ENCODE measurements at places on chromosomes 1 and 21. TPM values are rescaled to one million over a fixed set of nuclear protein-coding genes. Genes with fewer than 3 reads are reported as not detected.

OR2L2 gene
- total RNA-seq: 0.32 TPM

S100A7A gene
- total RNA-seq: not detected

FCRL1 gene
- 10.7 TPM for total RNA-seq

DNA sequence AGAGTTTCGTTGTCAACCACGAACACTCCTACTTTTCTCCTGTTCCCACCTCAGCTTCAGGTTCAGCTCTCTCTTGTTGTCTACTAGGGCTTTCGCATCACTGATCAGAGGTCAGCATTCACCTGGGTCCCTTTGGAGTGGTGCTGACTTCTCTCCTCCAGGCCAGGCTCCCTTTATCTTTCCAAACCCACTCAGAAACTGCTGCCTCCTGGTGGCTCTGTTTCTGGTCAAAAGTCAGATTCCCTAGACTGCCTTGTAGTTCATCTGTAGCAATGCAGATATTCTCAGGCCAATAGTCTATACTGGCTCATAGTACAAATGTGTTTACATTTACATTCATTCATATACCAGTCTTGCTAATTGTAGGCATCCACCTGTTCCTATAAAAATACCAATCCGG, 6.4 kb upstream of the ERI3 start:
- no peak for DNase-seq
- H3K27ac ChIP-seq: no peak overlapping the region
- H3K4me3 ChIP-seq: no peak overlapping the region

DNA sequence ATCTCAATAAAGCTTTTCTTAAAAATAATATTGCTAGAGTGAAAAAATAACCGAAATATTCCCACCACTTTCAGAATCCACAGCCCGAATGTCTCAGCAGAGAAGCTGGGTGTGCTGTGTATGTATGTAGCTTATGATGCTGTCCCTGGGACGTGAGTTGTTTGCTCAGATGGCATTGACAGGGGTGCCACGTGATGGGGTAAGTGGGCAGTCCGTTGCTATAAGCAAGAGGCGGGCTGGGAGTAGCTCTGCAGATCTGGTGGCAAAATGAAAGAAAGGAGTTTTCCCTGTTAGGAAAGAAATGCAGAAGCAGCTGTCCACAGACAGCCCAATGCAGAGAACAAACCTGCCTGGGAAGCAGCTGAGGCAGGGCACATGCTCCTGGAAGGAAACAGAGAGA, 3.8 kb upstream of the FAM20B start:
- H3K27ac ChIP-seq: no peak overlapping the region
- no peak for DNase-seq
- peaks cover 5% of the 10 kb centered on the region for H3K36me3 ChIP-seq
- H3K4me1 ChIP-seq: peaks cover 9% of the 10 kb centered on the region
- no peaks in the 10 kb centered on the region for H3K27me3 ChIP-seq

DNA sequence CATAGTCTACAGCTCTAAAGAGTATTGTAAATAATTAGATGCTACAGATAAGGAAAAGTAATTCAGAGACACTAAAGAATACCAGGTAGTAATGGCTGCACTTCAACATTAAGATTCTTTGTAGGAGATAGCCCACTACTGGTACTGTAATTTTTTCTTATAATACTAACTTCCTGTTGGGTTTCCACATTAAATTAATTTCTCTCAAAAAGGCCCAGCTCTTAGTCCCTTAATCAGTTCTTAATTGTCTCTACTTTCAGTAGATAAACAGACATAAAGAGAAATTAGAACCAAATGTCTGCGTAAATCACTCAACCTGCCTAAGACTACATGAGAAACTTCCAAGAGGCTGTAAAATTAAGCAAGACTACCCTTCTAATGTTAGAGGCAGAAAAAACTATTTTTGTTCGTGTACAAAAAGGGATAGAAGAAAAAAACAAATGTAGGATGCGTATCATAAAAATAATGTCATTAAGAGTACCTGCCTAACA, 83.4 kb downstream of the NOTCH2 start:
- no peak for DNase-seq
- H3K27me3 ChIP-seq: no peaks in the 10 kb centered on the region
- H3K4me3 ChIP-seq: no peak overlapping the region
- H3K36me3 ChIP-seq: no peaks in the 10 kb centered on the region
- H3K4me1 ChIP-seq: no peaks in the 10 kb centered on the region
- H3K27ac ChIP-seq: no peak overlapping the region

DNA sequence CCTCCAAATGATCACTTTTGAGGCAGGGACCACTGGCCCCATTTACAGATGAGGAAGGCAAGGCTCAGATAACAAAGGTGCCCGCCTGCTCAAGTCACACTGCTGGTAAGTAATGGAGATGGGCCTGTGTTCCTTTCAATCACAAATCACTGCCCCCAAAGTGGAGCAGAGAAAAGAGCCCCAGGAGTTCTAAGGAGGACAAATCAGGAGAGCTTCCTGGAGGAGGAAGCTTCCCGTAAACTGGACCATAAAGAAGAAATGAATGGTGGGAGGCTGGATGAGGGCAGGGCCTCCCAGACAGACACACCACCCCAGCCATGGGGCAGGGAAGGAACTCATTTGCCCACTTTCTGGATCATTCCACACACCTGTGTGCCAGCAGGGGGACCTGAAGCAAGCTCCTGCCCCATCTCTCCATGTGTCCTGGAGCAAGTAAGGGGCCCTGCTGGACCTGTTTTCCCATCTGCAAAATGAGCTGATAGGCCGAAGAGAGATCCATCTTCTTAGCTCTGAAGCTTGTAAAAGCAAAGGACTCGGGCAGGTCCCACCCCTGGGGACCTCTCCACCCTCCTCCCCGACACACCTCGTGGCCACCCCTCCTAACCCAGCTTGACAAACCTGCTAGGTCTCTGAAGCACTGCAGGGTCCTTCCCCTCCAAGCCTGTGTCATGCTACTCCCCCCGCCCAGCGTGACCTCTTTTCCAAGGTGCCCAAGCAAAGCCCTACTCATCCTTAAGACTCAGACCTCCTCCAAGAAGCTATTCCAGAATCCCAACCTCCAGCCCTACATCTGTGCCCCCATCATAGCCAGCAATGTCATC, 5.5 kb downstream of the LAPTM5 start:
- H3K4me3 ChIP-seq: peak overlapping the region; percentile 34
- peaks cover 84% of the 10 kb centered on the region for H3K4me1 ChIP-seq
- DNase-seq: no peak
- H3K27me3 ChIP-seq: no peaks in the 10 kb centered on the region

GRCh38 chr1:98177751-98178150, 256.9 kb upstream of the DPYD start:
- H3K4me3 ChIP-seq: no peak overlapping the region
- no peaks in the 10 kb centered on the region for H3K36me3 ChIP-seq
- no peak for DNase-seq
- no peaks in the 10 kb centered on the region for H3K4me1 ChIP-seq

DNA sequence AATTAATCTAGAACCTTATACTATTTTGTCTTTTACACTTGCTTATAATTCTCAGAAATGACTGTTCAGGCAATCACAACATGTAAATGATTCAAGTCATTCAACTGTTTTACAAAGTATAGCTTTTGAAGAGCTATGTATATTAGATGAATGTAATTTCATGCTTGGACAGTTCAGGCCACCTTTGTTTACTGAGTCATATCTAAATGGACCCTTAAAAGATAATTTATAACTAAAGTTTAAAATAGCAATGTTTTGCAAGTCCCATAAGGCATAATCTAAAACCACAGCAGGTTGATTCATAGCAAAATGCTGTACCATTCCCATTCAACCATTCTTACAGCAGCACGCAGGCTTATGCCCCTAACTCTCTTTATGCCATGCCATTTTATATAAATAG, 64.8 kb downstream of the PIK3R3 start:
- H3K36me3 ChIP-seq: no peaks in the 10 kb centered on the region
- no peaks in the 10 kb centered on the region for H3K27me3 ChIP-seq
- H3K27ac ChIP-seq: no peak overlapping the region
- no peak for DNase-seq
